ENCODE measurements at places on chromosomes 11 and 22.
A peak's percentile ranks its signal among the peaks of the same experiment; 100 is the strongest.

- no peak for DNase-seq
Observed at GRCh38 chr11:67776852-67777520, 102.6 kb upstream of the ALDH3B2 start.

DNA sequence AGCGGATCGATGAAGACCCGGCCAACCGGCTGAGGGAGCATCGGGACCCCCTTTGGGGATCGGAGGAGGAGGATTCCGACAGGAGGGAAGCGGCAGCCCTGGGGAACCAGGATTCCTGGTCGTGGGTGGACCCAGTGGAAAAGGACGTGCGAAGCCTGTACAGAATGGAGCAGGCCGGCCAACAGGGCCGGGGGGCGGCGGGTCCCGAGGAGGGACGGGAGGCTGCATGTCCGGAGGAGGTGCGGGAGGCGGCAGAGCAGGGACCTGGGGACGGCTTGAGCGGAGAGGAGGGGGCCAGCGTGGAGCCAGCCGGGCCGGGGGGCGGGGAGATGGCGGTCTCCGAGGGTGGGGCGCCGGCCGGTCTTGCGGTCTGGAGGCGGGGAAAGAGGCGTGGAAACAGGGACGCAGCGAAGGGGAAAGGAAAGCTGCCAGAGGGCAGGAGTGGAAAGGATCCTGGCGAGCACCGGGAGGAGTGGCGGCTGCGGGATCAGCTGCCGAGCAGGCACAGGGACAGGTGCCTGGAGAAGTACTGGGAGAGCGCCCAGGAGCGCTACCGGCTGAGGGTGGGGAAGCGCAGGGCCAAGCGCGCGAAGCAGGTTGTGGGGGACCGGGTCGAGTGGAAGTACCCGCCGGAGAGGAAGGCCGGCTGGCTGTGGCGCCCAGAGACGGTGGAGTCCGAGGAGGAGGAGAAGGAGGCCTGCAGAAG lies at the start of gene ANO5:
Gene ANO5 (plus strand): TSS at position 444 of the 706 bp plus-strand sequence. CDS start 408 bp downstream, outside the sequence.
- no peak for DNase-seq

- DNase-seq: no peak
Observed at GRCh38 chr11:120236169-120237107, 3.5 kb upstream of the POU2F3 start.

DNA sequence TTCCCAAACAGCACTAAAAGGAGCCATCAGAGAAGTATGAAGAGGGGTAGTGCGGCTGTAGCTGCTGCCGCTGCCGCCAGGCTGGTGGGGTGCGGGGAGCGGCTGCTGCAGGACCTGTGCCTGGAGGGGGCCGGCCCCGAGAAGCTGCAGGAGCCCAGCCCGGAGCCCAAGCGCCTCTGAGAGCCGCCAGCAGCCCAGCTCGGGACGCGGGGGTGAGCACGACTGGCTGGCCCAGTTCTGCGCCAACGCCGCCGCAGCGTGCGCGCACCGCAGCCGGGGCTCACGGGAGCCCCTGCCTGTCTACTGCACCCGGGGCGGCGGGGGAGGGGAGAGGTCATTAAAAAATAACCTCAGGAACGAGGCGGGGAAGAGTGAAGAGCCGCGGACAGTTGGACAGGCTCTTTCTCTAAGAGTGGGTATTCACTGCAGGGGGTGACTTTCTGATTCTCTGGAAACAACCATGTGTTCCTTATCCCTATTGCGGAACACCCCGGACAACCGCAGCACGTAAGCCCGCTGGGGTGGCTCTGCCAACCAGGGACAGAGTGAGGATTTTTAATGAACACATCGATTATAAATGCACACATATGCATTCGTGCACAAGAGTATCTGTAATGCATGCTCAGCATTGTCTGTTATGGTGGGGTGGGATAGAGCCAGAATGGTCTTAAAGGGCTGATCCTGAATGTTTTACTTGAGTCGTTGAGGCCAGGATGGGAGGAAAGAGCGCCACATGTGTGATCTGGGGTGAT lies 453 bp downstream of the GAS2 start:
- peak; percentile 5 for DNase-seq

DNA sequence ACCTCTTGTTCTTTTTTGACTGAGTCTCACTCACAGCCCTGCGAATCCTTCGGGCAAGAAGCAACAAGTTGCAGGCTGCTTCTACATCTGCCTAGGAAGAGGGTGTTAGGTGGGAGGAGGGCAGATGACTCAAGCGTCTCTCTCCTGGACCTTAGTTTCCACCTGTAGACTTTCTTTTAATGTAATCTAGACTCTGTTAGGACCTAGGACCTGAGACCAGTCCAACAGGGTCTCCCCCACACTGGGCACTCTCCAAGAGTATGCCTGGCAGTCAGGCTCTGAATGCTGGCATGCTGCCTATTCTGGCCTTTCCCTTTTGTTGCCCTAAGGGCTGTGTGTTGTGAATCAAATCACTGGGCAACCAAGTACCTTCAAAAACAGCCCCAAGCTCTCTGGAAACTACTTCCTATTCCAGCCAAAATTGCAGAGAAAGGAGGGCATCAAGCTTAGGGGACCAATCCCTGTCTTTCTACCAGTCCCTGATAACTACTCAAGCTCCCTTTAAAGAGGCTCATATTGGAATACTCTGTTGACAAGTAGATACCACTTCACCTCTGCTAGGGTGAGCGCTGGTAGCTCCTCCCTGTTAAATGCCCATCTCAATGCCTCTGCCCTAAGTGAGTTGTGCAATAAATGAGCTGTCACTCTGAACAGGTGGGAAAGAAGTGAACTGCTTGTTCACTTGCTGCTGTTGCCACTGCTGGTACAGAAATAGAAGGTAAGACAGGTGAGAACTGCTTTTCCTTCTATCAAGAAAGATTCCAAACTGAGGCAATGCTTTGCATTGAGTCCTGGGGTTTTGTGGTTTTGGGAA lies at the start of gene BBOX1:
Gene BBOX1 (plus strand): TSS at position 514 of the 814 bp plus-strand sequence. CDS start 14,616 bp downstream, outside the sequence.
- DNase-seq: no peak

- no peak for DNase-seq
Observed at GRCh38 chr22:49292909-49293308, 534.8 kb downstream of the BRD1 start.

- no peak for DNase-seq
Observed at GRCh38 chr11:114036958-114037357, 22.6 kb upstream of the ZBTB16 start.

- DNase-seq: no peak
Observed at GRCh38 chr11:104908186-104908531, 9.9 kb upstream of the CASP12 start.

DNA sequence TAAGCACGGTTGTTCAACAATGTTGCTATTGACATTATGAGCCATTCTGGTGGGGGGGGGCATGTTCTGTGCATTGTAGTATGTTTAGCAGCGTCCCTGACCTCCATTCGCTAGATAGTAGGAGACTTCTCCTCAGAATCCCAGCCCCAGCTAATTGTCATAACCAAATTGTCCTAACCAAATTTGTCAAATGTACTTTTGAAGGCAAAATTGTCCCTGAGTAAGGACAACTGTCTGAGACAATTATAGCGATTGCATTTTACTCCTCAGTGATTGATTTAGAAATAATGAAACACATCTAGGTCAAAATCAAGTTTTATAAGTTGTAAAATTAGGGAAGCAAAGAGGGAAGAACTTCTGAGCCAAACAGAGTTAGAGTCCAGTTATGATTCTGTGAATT lies 541.8 kb upstream of the CHORDC1 start:
- DNase-seq: no peak
